ENCODE measurements at places on chromosomes 5 and 9. TPM values are rescaled to one million over a fixed set of nuclear protein-coding genes. Genes with fewer than 3 reads are reported as not detected.

DNA sequence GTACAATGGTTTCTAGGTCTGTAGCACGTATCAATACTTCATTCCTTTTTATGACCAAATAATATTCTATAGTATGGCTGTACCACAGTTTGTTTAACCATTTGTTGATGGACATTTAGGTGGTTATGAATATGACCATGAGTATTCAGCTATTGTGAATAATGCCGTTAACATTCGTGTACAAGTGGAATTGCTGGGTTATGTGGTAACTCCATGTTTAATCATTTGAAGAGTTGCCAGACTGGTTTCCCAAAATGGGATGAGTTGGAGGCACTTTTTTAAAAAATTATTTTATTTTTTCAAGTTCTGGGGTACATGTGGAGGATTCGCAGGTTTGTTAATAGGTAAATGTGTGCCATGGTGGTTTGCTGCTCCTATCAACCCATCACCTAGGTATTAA lies 4.6 kb downstream of the SNX2 start:
- DNase-seq, result no peak

- DNase-seq, result no peak
Observed at GRCh38 chr9:71984831-71985281, 73.4 kb downstream of the C9orf85 start.

DNA sequence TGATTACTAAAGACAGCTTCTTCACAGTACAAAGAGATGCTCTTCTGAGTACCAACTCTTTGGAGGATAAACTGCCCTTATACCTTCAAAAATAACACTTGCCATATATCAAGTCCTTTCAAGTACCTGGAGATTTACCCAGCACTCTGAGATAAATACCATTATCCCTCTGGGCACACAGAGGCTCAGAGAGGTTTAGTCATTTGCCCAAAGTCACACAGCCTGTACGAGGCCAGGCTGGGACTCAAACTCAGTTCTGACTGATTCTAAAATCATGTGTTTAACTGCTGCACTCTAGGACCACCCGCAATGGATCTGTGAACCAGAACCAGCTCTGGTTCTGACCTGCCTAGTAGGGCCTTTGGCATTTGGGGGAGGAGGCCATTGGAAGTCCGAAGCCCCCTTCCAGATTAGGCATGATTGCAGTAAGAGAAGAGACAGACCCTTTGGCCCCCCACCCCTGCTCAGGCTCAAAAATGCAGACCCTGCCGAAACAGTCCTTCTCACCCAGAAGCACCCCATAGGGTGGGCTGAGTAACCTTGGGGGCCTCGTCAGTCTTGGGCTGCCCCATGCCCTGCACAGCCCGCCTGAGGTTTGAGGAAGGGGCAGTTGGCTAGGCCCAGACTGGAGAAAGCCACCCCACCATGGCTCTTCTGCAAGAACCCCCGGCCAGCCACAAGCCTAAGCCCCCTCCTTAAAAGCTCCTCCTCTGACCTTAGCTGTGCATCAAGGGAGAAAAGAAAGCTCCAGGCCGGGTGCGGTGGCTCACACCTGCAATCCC lies 32.8 kb upstream of the IL17B start:
- DNase-seq, result no peak

DNA sequence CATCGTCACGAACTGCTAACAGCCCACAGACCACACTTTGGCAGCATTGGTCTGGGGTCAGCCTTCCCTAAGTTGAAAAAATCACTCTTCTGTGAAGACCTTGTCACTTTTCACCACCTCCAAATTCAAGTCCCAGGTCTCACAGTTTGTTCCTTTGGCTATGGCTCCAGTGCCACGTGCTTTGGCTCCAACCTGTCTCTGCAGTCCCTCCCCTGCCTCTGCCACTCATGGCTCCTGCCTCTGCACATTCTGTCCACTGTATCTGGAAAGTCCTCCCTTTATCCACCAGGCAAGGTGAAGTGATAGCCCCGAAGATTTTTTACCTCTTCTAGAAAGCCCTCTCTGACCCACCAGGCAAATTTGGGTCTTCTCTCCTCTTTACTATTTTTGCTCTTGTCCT lies 5.3 kb downstream of the CKMT2 start:
- DNase-seq, result no peak

GRCh38 chr9:136235709-136236455 lies 9.7 kb downstream of the QSOX2 start:
- DNase-seq, result no peak

GRCh38 chr5:16486711-16487111 lies 21.1 kb upstream of the ZNF622 start:
- DNase-seq, result no peak

Gene ROR2
- polyA plus RNA-seq, result 20.2 TPM

- no peak for DNase-seq
Observed at GRCh38 chr9:80968611-80969010, 720.7 kb downstream of the TLE1 start.

DNA sequence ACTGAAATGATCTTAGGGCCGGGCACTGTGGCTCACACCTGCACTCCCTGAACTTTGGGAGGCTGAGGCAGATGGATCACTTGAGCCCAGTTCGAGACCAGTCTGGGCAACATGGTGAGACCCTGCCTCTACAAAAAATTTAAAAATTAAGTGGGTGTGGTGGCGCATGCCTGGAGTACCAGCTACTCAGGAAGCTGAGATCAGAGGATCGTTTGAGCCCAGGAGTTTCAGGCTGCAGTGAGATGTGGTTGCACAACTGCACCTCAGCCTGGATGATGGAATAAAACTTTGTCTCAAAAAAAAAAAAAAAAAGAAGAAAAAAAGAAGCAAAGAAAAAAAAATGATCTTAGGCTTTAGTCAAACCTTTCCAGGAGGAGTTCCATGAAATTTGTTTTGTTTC lies 41.8 kb downstream of the MEF2C start:
- no peak for DNase-seq
